ENCODE measurements at places on chromosomes 16 and 17. TPM values are rescaled to one million over a fixed set of nuclear protein-coding genes. Genes with fewer than 3 reads are reported as not detected.

Gene KRTAP4-4
- total RNA-seq = not detected

Gene EFCAB5
- total RNA-seq = not detected

Gene GNG13
- total RNA-seq = not detected

Gene GJC1
- total RNA-seq = 76.5 TPM

Gene SEPHS2
- 42.6 TPM for total RNA-seq

Gene NOG
- total RNA-seq = 0.24 TPM

Gene MYO18A
- total RNA-seq = 75.7 TPM

All from progenitor cell of endocrine pancreas (in vitro differentiated cells).